Caudate nucleus (tissue), 63 donors: ENCODE measurements at places on chromosomes 3 and 15.

DNA sequence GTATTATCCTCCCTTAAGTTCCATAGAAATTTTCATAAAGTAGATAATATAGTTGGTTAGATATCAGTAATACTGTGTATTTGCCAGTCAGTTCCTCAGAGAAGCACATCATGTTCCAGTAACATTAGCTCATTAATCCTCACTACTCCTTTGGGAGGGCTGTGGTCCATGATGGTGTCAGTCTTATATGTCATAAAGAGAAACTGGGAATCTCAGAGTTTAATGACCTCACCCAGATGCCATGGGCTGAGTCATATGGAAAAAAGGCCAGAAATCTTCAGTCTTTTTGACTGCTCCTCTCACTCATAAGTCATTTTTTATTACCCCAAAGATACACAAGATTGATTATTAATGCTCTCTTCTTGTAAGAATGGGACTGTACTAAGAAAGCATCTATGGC lies 188.6 kb downstream of the CHL1 start:
- no peak for DNase-seq

DNA sequence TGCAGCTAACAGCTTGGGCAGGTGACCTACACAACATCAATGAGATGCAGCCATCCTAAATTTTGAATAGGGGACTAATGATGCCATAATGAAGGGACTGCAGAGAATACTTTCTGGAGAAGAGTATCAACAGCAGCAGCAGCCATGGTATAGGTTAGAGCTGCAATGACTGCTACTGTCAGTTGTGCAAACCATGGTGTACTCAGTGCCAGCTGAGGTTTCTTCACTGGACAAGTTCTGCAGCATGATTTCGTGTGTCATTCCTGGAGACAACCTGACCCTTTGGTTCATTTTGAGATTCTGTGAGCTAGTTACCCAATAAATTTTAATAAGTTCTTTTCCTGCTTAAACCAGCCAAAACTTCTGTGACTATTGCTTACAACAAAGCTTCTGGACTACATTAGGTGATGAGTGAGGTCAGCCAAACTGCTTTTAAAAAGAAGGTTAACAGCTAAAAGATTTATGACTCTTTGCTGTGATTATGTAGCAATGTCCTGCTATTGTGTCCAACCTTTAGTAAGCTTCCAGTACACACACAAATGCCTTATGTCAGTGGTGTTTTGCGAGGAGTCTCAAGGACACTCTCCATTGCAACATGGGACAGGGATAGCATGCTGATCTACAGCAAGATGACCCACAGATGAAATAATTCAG lies 4.8 kb upstream of the DAZL start:
- no peak for DNase-seq

- DNase-seq = no peak
These were observed 940.2 kb downstream of the ROBO1 start for GRCh38 chr3:78827618-78828017.

GRCh38 chr15:84937144-84937543 lies 44.5 kb upstream of the PDE8A start:
- DNase-seq = peak; percentile 15

DNA sequence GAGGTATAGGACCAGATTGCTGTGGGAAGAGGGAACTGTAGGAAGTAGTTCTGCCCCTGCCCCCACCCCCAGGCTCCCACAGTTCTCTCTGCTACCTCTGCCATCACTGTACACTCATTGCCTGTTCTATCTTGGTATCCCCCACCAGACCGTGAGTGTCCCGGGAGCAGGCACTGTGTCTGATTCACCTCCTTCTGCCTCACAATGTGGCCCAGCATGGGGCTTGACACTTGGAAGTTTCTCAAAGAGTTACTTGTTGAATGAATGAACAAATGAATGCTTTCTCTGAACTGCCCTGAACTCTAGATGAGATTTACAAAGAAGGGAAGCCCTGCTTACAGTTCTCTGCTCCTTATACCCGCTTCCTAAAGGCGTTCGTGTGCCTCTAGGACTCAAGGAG lies 27.1 kb upstream of the PIK3CB start:
- no peak for DNase-seq

DNA sequence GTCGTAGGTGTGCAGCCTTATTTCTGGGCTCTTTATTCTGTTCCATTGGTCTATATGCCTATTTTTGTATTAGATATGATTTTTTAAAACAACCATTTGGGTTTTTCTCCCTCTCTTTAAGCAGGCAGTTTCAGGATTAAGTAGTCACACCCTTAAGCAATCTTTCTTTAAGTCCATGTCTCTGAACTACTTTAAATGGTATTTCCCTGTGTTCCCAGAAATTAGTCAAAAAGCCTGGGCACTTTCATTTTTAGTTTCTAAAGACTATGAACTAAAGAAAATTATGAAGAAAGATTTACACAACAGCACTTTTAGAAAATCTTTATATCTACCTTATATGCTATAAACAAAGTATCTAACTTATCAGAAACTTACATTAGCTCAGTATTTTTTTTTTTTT lies 110.3 kb downstream of the FAIM start:
- DNase-seq = no peak

DNA sequence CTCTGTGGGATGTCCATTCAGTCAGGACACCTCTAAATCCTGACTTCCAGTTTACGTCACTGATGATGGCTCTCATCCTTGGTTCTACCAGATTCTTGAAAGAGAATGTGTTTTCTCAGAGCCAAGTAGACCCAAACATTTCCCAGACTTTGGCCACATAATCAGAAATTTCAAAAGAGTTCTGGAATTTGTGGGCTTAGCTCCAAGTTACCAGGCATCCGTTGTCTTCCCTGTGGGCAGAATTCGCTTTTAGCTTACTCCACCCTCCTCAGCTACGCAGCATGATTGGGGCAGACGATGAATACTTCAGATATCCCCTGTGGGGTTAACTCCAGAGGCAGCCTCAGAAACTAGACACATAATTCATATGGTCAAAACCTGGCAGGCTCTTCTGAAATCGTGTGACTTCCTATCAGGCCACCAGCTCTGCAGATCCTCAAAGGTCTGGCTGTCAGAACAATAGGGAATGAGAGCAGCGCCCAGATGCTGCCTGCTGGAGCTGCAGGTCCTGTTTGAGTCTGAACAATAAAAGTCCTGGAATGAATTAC lies 30.6 kb downstream of the CRTC3 start:
- DNase-seq = no peak

- DNase-seq = no peak
These were observed 794.8 kb downstream of the MCTP2 start for GRCh38 chr15:95025924-95026728.

DNA sequence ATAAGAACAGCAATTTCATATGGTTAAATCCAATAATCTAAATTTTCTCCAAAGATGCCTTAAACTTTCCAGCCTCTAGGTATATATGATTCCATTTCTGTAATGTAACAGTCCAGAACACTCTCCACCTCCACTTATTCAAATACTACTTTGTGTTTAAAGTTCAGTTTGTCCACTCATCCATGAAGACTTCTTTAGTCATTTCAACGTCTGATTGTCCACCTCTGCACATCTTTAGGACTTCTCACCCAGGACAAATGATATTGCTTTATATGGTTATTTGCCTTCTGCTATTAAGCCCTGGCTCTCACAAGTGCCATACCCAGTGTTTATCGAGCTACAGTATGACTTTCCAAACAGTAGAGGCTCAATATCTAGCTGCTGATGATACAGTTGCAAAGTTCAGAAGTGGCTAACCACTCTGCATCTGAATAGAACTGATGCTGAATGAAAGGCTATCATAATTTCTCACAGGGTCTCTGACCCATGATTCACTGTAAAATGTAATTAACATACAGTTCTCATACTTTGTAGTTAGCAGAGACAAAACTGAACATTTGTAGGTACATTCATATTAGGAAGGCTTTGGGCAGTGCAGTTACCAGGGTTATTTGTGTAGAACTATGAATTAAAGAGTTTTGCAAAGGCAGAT lies 93.7 kb upstream of the MBNL1 start:
- no peak for DNase-seq

DNA sequence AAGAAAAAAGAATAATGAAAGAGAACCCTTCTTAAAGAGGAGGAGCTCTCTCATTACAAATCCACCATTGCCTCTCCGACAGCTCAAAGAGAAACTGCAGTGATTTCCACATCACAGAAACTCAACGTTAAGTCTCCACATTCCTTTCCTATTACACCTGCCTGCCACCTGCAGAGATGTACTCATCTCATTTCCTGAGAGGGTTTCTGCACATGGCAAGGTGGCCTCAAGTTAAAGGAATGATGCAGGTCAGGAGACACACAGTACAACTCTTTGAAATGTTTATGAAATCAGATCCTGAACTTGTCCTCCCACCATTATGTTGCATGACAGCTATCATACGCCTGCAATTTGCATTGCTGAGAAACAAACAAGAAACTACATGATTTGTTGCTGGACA lies 458.4 kb upstream of the ADAMTS9 start:
- no peak for DNase-seq
